ENCODE measurements at places on chromosomes 13 and 19. TPM values are rescaled to one million over a fixed set of nuclear protein-coding genes. Genes with fewer than 3 reads are reported as not detected.

Gene HS6ST3
- 0.58 TPM for total RNA-seq

- H3K4me3 ChIP-seq, result no peak overlapping the region
- H3K4me1 ChIP-seq, result no peaks in the 10 kb centered on the region
- DNase-seq, result no peak
- H3K36me3 ChIP-seq, result no peaks in the 10 kb centered on the region
Observed at GRCh38 chr13:40697711-40698110, 31.3 kb upstream of the FOXO1 start.

Gene PEAK3
- total RNA-seq, result 1.4 TPM

Gene KASH5
- not detected for total RNA-seq

- no peaks in the 10 kb centered on the region for H3K36me3 ChIP-seq
- peaks cover 25% of the 10 kb centered on the region for H3K27me3 ChIP-seq
- H3K4me1 ChIP-seq, result peaks cover 67% of the 10 kb centered on the region
- H3K4me3 ChIP-seq, result peak within 1 kb of the TSS; percentile 47
Observed at GRCh38 chr19:18385675-18386542, at the start of gene GDF15. TSS of gene GDF15 (plus strand) at chr19:18386158. CDS start at chr19:18386190, 32 bp downstream.

DNA sequence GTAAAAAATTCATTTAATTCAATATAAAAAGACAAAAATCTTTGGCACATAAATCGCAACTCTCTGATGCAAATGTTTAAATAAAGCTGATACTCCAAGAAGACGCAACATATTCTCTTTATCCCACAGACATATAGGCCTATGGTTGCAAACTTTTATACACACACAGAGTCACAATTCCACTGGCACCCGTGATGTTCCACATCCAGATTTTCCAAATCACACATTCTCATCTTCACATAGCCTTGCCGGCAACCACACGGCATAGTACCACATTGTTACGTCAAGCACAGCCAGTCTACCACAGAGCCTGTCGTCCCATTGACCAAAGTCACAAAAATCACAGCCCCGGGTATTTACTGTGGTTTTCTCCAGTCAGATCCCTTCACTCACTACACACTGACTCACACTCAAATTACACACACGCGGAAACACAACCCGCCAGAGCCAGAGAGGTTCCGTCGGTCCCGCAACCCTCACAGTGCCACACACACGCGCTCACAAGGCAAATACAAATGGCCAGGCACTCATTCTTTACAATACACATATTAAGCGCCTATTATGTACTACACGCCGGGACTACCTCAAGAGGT is 546 bp upstream of the ZNF546 start:
- H3K27me3 ChIP-seq, result no peaks in the 10 kb centered on the region
- H3K36me3 ChIP-seq, result peaks cover 22% of the 10 kb centered on the region
- DNase-seq, result peak; percentile 67
- peak overlapping the region; percentile 82 for H3K4me3 ChIP-seq
- H3K4me1 ChIP-seq, result peaks cover 17% of the 10 kb centered on the region
- H3K27ac ChIP-seq, result peak overlapping the region; percentile 89

Gene FFAR1
- total RNA-seq, result not detected

GRCh38 chr19:16089010-16089846 is 12.9 kb downstream of the TPM4 start:
- no peaks in the 10 kb centered on the region for H3K27me3 ChIP-seq
- peak; percentile 64 for DNase-seq
- H3K36me3 ChIP-seq, result peaks cover 100% of the 10 kb centered on the region
- H3K4me3 ChIP-seq, result no peak overlapping the region
- H3K27ac ChIP-seq, result peak overlapping the region; percentile 61

GRCh38 chr13:44211704-44212346 is 161.8 kb upstream of the SERP2 start:
- H3K27ac ChIP-seq, result peak overlapping the region; percentile 54
- no peaks in the 10 kb centered on the region for H3K27me3 ChIP-seq
- no peak overlapping the region for H3K4me3 ChIP-seq
- H3K36me3 ChIP-seq, result no peaks in the 10 kb centered on the region
- no peak for DNase-seq
- H3K4me1 ChIP-seq, result peaks cover 7% of the 10 kb centered on the region

Gene ARRDC5
- not detected for total RNA-seq

Gene EHD2
- total RNA-seq, result 334 TPM

DNA sequence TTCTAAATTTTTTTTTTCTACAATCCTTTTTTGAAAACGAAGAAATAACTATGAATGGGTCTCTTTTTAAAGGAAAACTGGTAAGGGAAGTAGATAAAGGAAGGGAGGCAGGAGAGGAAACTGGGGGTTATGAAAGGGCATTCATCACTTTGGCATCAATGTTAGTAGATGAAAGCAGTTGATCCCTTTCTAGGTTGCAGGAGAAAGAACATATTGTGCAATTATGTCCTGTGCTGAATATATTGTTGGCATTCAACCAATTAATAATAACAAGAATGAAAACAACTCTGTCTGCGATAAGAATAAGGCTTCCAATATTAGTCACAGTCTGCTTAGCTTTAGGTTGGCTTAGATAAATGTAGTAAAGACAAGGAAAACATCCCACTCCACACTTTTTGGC is 796.8 kb upstream of the KLHL1 start:
- H3K27ac ChIP-seq, result no peak overlapping the region
- no peaks in the 10 kb centered on the region for H3K27me3 ChIP-seq
- DNase-seq, result peak; percentile 2
- H3K36me3 ChIP-seq, result no peaks in the 10 kb centered on the region
- H3K4me1 ChIP-seq, result no peaks in the 10 kb centered on the region

GRCh38 chr13:39803851-39804250 is 148.4 kb downstream of the COG6 start:
- no peaks in the 10 kb centered on the region for H3K4me1 ChIP-seq
- H3K4me3 ChIP-seq, result no peak overlapping the region
- no peaks in the 10 kb centered on the region for H3K27me3 ChIP-seq

- peaks cover 93% of the 10 kb centered on the region for H3K36me3 ChIP-seq
- no peak for DNase-seq
- H3K27me3 ChIP-seq, result no peaks in the 10 kb centered on the region
- H3K27ac ChIP-seq, result no peak overlapping the region
- no peak overlapping the region for H3K4me3 ChIP-seq
- no peaks in the 10 kb centered on the region for H3K4me1 ChIP-seq
Observed at GRCh38 chr19:56547535-56547934, 8.8 kb downstream of the ZFP28 start.

Gene CEACAM3
- not detected for total RNA-seq

Gene NEK5
- total RNA-seq, result not detected

Gene LRRC25
- not detected for total RNA-seq

- no peaks in the 10 kb centered on the region for H3K27me3 ChIP-seq
- H3K4me3 ChIP-seq, result no peak overlapping the region
- no peaks in the 10 kb centered on the region for H3K36me3 ChIP-seq
- no peaks in the 10 kb centered on the region for H3K4me1 ChIP-seq
- H3K27ac ChIP-seq, result no peak overlapping the region
Observed at GRCh38 chr13:101149735-101150384, 266.4 kb downstream of the NALCN start.

DNA sequence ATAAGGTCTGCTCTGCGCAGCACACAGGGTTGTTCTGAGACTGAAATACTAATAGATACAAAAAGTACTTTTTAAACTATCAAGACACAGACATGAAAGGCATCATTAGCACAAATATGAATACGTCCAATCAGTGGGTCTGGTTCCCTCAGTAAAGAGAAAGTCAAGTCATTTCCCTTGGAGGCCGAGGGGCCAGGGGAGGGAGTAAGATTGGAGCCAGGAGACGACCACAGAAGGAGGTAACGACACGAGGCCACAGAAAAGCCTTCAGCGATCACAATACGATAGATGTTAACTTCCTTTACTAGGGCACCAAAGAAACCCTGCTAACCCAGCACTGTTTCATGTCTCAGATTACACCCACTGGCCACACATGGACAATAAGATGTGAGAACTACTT is 5.3 kb downstream of the CARS2 start:
- H3K27ac ChIP-seq, result no peak overlapping the region
- peaks cover 25% of the 10 kb centered on the region for H3K36me3 ChIP-seq
- no peak for DNase-seq

Gene SMAD9
- 11.2 TPM for total RNA-seq

Gene TTYH1
- 7.0 TPM for total RNA-seq

Gene TRAPPC2B
- not detected for total RNA-seq

DNA sequence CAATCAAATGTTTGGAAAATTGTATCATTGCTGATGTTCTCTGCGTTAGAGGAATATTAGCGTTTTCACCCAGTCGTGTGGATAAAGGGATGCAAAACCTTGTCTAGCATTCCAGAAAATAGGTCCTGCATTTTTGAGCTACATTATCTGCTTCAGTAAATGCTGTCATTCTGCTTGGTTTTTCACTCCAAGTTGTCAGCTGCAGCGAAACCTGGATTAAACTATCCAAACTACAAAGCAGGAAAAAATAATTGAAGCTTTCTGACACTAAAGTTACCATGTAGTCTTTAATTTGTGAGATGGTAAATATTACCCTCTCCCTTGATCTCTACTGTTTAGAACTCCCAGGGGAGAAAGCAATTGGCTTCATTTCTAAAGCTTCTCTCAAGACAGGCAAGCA is 1795.5 kb upstream of the PRR20A start:
- no peak overlapping the region for H3K4me3 ChIP-seq
- DNase-seq, result no peak
- no peaks in the 10 kb centered on the region for H3K4me1 ChIP-seq
- H3K36me3 ChIP-seq, result no peaks in the 10 kb centered on the region
- H3K27ac ChIP-seq, result no peak overlapping the region

Gene WDR88
- not detected for total RNA-seq
